ENCODE measurements at places on chromosomes 1 and 21. TPM values are rescaled to one million over a fixed set of nuclear protein-coding genes. Genes with fewer than 3 reads are reported as not detected.

- DNase-seq, result no peak
Measured at GRCh38 chr1:59176471-59176870, 120.4 kb upstream of the FGGY start.

GRCh38 chr1:100474834-100475233 lies 63.1 kb upstream of the GPR88 start:
- DNase-seq, result no peak

DNA sequence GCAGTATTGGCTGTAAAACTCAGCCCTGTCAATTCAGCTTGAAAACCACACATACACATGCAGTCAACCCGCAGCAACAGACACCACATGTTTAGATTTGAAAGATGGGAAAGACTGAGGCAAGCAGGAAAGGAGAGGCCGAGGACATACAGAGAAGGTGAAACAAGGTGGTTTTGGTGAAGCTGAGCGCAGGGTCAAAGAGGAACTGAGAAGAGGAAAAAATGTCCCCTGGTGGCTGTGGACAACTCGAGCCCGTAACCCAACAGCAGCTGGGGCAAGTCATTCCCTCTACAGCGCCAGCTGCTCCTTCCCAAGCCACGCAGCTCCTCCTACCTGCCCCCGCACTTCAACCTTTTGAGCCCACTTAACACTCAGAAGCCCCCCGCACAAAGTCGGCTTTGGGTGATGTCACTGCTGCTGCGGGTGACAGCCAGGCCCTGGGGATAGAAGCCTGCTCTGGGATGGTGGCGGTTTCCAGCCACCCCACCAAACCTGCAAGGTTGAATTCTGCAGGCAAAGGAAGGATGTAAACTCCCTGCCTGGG lies 63.0 kb downstream of the KCNN3 start:
- no peak for DNase-seq

GRCh38 chr21:27292229-27292628 lies 325.3 kb upstream of the ADAMTS5 start:
- DNase-seq, result no peak

Gene IL10
- total RNA-seq, result not detected

GRCh38 chr21:45149021-45149420 lies 74.6 kb downstream of the ADARB1 start:
- no peak for DNase-seq

DNA sequence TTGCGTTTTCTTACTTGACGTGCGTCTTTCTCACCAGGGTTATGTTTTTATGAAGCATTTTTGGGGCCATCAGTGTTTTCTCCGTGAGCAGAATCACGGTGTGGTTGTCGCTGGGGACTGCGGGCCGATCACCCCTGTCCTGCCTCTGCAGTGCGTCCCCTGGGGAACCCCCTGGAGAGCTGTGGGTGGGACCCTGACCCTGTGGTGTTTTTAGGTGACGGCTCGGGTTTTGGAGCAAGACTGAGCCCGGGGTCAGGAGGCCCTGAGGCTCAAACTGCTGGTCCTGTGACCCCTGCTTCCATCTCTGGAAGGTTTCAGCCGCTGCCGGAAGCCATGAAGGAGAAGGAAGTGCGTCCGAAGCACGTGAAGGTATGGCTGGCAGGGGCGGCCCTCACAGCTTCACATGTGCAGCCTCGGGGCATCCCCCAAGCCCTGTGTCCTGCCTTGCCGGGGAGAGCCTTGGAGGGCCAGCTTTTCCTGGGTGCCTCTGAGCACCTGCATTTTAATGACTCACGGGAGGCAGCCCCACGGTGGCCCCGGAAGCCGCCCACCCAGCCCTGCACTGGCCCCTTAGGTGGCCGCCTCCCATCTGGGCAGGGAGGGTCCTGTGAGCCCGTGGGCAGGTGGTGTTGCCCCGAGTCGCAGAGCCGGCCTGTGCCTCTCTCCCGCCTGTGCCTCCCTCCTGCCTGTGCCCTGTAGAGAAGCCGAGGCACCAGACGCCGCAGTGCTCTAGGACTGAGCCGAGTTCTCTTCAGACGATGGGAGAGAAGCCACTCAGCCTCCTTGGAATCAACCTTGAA lies 36.7 kb upstream of the DIP2A start:
- no peak for DNase-seq

DNA sequence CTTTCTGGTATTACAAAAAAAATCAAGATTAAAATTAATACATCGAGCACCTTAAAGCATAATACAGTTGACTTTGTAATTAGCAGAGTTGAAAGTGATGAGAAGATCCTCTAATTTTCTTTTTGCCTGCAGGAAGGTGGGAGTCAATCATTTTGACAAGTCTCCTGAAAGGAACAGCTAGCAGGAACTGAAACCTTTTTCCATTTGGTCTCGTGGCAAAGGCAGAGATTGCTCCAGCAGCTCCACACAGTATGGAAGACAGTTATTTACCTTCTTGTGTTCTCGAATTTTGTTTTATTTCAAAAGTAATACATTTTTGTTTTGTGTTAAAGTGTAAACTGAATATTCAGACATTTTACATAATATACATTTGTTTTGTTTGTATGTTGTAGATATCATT lies 7.7 kb downstream of the S100PBP start:
- no peak for DNase-seq

DNA sequence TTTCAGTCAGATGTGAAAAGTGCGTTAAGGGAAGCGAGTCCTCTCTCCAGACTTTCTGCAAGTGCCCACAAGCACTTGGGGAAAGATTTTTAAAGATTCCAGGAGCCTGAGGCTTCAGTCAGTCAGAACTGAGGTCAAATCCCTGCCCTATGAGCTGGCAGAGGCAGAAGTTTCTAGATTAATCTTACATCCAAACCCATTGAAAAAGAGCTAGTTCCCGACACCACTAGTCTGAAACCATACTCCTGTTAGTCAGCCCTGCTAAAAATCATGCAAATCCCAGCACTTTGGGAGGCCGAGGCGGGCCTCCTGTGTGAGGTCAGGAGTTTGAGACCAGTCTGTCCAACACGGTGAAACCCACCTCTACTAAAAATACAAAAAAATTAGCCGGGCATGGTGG lies 21.0 kb downstream of the RSPH1 start:
- DNase-seq, result no peak

DNA sequence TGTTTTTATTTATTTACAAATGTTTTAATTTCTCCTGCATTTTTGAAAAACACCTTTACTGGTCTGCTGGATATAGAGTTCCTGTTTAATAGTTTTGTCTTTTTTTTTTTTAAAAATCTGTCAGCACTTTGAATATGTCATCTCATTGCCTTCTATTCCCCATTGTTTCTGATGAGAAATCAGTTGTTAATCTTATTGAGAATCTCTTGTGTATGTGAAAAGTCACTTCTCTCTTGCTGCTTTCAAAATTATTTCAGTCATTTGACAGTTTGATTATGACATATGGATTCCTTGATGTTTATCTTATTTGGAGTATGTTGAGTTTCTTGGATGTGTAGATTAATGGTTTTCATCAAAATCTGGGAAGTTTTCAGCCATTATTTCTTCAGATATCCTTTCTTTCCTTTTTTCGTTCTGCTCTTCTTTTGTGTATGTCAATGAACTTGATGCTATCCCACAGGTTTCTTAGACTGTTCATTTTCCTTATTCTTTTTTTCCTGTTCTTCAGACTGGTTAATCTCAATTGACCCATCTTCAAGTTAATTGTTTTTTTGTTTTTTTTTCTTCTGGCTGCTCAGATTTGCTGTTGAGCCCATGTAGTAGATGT lies 51.2 kb upstream of the CCDC190 start:
- no peak for DNase-seq

DNA sequence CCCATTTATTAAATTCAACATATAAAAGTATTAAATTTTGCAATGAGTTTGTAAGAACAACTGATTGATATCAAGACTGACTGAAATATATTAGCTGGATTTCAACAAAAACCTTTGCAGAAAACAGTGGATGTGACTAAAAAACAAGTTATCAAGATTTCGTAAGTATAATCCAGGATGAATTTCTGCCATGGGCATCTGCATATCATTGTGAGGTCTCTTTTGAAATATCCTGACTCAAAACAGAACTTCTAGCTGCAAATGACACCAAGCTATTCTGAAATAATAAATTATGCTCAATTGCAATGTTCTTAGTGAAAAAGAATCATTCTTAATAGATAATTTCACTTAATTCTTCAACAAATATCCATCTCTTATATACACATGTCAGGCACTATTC lies 52.6 kb downstream of the CD34 start:
- DNase-seq, result no peak

Gene CA6
- not detected for total RNA-seq

DNA sequence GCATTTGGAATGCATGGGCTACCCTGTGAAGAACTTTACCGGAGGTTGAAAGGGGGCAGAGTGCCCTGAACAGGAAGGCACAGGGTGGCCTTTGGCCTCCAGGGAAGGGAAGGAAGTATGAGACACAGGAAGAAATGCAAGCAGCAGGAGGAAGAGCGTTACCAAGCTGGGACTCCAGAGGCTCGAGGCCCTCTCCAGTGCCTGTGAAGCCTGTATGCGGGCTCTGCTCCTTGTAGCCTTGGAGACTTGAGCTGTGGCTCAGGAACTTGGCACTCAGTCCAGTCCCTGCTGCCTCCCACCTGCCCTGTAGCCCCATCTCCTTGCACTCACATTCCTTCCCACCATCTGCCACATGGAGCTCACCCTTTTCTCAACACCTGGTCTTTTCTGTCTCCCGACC lies 33.5 kb upstream of the RNF19B start:
- no peak for DNase-seq

Gene TMEM200B
- total RNA-seq, result 12.6 TPM

Gene CLIC6
- 0.90 TPM for total RNA-seq

GRCh38 chr1:19615438-19615837 lies 28.7 kb upstream of the NBL1 start:
- no peak for DNase-seq
